ENCODE measurements at places on chromosomes 2 and 18. TPM values are rescaled to one million over a fixed set of nuclear protein-coding genes. Genes with fewer than 3 reads are reported as not detected.
A peak's percentile ranks its signal among the peaks of the same experiment; 100 is the strongest.

CDH7 gene
- not detected for total RNA-seq

DNA sequence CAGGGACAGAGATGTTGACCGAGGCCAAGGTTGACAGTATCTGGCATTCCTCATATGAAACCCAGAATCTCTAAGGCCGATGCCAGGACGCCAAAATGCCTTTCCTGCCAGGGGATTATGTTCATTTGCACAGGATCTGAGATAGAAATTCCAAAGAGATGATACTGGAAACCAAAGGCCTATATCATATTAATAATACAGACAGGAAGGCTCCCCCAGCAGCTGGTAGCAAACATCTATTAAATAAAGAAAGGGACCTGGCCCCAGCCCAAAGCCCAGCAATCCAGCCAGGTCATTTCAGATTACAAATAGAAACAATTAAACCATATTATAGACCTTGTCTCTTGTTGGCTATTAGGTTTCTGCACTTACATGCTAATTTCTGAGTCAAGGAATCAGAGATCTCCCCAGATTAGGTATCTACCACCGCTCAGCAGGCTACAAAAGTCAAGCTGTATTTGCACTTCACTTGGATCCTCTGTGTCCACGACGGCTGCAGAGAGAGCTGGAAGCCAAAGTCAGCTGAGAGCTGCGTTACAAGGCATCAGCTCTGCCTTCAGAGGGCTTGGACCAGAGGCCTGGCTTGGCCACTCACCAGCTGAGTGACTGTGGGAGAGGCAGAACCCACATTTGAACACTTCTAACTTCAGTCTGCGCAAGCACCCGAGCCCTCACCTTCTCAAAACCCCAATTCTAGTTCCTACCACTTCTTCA, 269.3 kb upstream of the SIX2 start:
- no peak for DNase-seq

UGT1A1 gene
- total RNA-seq: not detected

- DNase-seq: no peak
Measured at GRCh38 chr2:187453078-187453641, 5.1 kb upstream of the CALCRL start.

DNA sequence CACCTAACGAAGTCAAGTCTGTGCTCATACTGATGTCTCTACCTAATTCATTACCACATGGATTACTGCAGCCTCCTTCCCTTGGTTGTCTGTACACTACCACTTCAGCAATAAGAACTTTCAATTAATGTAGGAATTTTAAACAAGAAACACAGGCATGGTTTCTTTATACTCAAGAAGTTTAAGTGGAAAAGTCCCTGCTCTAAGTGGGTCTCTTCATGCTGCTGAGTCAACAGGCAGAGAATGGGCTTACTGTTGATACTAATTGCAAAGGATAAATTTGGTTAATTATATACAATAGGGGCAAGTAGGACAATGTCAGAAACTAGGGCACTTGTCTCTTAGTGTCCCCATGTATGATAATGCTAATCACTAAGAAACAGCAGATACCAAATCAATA, 392.6 kb downstream of the DSEL start:
- no peak for DNase-seq

HSPE1 gene
- total RNA-seq: 120 TPM

DNA sequence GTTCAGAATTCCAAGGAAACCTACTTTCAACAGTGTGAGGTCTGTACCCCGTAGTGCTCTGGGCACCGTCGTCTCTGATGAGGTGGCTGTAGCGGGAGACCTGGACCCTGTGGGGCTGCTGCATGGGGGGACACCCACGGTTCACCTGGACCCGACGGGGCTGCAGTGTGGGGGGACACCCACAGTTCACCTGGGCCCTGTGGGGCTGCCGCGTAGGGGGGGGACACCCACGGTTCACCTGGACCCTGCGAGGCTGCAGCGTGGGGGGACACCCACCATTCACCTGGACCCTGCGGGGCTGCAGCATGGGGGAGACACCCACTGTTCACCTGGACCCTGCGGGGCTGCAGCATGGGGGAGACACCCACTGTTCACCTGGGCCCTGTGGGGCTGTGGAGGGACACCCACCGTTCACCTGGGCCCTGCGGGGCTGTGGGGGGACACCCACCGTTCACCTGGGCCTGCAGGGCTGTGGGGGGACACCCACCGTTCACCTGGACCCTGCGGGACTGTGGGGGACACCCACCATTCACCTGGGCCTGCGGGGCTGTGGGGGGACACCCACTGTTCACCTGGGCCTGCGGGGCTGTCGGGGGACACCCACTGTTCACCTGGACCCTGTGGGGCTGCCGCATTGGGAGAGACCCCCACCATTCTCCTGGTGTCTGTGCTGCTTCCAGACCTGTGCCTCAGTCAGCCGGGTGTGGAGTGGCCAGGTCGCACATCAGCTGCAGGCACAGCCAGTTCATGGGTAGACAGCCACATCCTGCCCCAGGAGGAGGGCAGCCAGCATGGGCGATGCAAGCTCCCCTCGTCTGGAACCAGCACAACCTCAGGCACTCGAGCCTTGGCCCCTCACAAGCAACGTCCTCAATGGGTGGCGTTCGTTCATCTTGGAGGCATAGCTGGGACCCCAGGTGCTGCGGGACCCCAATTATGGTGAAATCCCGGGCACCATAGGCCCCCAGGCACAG, 114.5 kb downstream of the TMEM18 start:
- no peak for DNase-seq

GEN1 gene
- 4.3 TPM for total RNA-seq

CYRIA gene
- 4.1 TPM for total RNA-seq

DNA sequence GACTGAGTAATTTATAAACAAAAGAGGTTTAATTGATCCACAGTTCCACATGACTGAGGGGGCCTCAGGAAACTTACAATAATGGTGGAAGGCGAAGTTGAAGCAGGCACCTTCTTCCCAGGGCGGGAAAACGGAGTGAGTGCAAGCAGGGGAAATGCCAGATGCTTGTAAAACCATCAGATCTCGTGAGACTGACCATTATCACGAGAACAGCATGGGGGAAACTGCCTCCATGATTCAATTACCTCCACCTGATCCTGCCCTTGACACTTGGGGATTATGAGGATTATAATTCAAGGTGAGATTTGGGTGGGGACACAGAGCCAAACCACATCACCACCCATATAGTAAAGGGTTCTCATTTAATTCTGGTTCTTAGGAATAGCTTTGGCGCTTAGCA, 219.5 kb upstream of the ATP5MC3 start:
- DNase-seq: no peak

- DNase-seq: no peak
Measured at GRCh38 chr2:81872006-81872405, 1567.5 kb upstream of the LRRTM1 start.

CYBRD1 gene
- 48.4 TPM for total RNA-seq

PFN4 gene
- total RNA-seq: 0.74 TPM

GRCh38 chr2:120540719-120541552, 194.7 kb upstream of the GLI2 start:
- DNase-seq: no peak

GRCh38 chr2:3319745-3320566, 57.7 kb downstream of the EIPR1 start:
- no peak for DNase-seq

DNA sequence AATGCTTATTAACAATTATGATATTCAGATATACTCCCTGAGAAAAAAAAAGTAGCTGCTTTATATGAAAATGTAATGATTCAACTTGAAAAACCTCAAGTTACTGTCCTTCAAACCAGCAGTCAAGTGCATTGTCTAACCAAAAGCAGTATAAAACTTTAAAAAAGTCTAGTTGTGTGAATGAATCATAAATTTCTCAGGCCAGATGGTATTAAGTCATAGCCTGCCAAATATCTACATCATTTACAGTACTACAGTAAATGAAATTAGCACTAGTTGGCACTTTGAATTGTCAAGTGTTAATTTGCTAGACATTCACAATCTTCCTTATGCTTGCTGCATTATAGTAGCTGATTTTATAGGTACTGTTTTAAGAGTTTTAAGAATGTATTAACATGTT, 85.9 kb downstream of the CBLN2 start:
- DNase-seq: no peak

GRCh38 chr2:36459725-36460137, 104.2 kb downstream of the CRIM1 start:
- DNase-seq: no peak

FAM237A gene
- not detected for total RNA-seq

DNA sequence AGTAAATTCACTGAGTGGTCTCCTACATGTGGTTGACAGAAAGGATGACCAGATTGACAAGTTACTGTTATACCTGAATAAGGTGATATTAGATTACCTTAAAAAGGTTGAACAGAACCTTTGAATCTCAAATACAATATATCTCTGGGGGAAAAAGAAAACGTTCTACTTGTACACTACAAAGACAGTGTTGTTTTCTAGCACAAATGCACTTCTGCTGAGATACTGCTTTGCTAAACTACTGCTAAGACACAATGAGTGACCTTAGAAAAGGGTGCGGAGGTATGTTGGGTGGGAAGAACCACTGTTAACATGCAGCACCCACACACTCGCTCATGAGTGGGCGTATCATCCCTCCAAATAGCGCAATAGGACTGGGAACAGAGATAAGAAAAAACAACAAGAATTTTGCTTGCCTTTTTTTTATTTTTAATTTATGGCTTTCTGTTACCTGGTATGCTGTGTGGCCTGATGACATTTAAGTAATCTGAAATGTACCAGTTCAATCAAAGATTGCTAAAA, 6.1 kb downstream of the BCL2 start:
- DNase-seq: no peak

GRCh38 chr2:74472945-74473258, 422 bp upstream of the MRPL53 start:
- no peak for DNase-seq

GRCh38 chr2:188024811-188025210, 266.9 kb upstream of the GULP1 start:
- no peak for DNase-seq

IL36B gene
- total RNA-seq: not detected

DNA sequence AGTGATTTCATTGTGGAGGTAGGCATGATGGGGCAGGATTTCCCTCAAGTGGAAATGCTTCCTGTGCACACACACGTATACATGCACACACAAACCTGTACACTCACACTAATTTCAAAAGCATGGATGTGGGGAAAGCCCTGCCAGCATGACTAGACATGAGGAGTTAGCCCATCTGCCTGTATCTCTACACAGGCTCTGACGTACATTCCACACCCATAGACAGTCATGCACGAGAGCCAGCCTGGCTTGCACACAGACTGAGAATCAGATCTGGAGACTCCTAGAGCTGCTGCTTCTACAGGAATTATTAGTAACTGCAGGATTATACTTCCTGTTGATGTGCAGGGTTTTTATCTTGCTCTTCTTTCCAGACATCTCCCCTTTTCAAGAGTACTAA, 27.3 kb upstream of the NFU1 start:
- peak; percentile 29 for DNase-seq

- no peak for DNase-seq
Measured at GRCh38 chr18:27861539-27861938, 315.4 kb downstream of the CDH2 start.

- no peak for DNase-seq
Measured at GRCh38 chr18:78862395-78862794, 117.2 kb upstream of the SALL3 start.

GRCh38 chr2:173415431-173416381, 61.0 kb downstream of the CDCA7 start:
- no peak for DNase-seq

- DNase-seq: peak; percentile 42
Measured at GRCh38 chr18:25349926-25350487, 2.0 kb downstream of the ZNF521 start.

ADRA2B gene
- total RNA-seq: 2.9 TPM

- no peak for DNase-seq
Measured at GRCh38 chr2:156099382-156099781, 233.1 kb downstream of the NR4A2 start.

DNA sequence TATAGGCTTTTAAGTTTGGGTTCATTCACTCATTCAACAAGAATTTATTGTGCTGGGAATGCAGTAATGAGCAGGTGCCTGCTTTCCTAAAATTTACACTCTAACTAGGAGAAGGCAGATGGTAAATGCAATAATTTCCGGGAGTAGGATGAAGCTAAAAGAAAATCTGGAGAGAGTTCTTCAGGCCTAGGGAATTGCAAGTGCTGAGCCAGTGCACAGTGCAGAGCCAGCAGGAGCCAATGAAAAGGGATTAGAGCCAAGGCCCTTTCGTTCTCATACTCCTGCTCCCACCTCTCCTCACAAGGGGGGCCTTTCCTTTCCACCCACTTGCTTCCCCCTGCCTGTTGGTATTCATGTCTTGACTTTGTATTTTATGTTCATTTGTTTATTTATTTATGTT, 55.1 kb downstream of the CFAP221 start:
- no peak for DNase-seq

DNA sequence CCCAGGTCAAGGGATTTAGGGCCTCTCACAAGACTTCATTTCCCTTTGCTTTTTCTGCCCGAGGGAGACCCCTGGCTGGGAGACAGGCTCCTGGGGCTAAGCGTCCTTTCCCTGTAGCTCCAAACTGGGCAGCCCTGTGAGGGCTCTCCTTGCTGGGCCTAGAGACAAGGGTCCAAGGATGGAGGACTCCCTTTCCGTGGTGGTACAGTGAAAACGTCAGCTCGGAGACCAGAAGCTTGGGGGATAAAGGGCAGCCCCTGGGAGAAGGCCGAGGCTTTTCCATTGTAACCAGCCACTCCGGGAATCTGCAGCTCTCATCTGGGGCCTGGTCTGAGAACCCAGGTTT, 2.3 kb downstream of the SIX2 start:
- DNase-seq: no peak

DNA sequence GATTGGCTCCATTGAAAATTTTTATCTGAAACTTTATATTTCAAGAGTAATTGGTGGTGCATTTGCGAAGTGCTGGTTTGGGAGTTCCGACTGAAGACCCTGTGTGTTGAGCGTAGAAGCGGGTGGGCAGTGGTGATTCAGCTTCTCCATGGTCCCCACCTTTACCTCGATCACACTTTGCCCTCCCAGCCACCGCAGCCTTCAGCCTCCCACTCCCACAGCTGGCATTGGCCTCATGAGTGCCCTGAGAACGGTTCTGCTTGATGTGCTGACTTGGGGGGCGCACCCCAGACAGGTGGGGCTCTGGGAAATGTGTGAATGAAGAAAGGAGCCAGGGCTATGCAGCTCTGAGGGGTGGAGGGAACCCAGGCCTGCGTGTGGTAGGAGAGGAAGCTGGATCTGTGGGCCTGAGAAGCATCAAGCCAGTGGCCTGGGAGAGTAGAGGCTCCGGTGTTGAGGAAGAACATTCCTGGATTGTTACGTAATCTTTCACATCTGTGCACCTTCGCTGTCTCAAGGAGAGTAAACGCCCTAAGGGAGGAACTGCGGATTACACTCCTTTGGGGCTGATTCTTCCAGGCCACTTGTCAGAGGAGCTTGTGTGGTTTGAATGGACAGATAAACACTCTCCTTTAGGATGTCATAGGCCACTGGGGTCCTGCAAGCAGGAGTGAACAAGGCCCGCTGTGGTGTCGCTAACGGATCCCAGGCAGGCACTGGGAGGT, 83.8 kb downstream of the NPAS2 start:
- DNase-seq: no peak

DNA sequence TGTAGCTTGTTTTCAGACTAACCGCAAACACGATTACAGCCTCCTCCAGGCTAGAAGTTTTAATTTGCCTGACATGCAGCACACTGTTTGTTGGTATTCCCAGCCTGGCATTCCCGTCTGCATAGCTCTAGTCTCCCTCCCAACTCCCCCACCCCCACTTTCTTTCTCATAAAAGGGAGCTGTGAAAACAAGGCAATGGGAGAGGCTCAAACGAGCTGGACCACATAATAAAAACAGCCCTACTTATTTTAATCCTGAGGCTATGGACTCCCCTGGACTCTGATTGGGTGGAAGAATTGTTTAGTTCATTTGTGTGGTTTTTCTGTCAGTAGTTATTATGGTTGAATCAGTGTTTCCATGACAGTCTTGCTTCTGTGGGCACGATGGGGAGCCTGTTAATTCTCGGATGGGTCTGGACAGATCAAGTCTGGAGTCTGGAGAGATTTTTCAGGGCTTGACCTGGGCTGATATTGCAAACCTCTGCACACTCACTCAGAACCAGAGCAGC, 1.2 kb downstream of the STON1 start:
- no peak for DNase-seq
